ENCODE measurements at places on chromosomes 13 and 19.
A peak's percentile ranks its signal among the peaks of the same experiment; 100 is the strongest.

DNA sequence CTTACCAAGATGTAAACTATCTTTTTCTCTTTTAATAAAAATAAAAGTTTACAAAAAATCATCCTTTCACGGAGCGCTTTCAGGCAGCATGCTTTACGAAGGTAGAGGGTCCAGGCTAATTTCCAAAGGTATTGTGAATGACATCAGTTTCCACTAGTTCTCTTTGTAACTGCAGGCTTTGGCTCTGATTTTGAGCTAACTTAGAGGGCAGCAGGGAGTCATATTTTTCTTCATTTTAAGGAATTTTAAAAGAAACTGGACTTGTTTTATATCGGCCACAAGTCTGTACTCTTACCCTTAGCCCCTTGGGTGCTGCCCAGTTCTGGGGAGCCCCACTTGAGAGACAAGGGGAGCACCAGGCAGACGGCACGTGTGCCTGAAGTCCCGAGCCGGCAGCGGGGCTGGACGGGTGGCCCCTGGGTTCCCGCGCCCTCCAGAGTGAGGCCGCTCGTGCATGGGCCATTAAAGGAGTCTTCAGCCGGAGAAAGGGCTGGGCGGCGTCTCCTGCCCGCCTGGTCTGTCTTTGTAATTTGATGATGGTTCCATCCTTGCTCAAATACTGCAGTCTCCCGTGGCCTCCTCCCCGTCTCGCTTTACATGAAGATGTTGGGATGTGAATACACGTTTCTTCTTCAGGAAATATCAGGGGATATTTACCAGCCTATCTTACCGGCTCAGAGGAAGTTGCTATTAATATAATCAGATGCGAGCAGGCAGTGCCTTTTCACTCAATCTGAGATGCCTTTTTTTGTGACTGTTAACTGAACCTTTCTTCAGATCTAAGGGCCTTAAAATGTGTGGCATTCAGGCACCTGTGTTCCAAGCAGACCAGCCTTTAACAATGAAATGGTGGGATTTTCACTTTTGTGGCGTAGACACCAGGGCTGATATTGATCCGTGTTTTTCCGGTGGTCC lies 67.4 kb downstream of the GGACT start:
- DNase-seq: no peak

DNA sequence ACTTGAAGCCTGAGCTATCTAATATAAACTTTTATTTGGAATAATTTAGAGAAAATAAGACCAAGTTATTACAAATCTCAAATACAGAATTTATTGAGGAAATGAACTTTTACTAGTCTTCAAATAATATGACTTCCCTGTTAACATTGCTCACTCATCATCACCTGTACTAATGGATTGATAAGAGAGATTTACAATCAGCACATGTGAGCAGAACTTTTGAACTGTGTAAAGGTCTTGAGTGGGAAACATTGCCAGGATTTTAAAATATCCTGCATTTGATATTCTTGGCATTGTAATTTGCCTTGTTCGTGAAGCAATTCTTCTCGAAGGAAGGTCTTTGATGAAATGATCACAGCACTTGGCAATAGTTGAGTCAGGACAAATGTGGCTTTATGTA lies 111.9 kb downstream of the FGF9 start:
- DNase-seq: no peak

DNA sequence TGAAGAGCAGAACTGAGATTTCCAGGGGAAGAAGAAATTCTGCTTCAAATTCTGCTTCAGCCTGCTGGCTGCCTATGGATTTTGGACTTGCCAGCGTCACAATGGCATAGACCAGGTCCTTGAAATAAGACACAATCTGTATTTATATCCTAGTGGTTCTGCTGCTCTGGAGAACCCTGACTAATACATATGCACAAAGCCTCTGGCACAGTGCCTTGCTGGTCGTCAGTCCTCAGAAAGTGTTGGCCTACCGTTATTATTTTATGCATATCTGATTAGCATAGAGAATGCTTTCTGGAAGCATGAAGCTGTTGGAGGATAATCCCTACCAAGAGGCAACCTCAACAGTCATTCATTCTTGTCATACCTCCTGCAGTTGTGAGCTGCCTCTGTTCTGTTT lies 213.7 kb downstream of the B3GLCT start:
- DNase-seq: no peak

GRCh38 chr13:104586051-104586746 lies 1520.0 kb upstream of the SLC10A2 start:
- DNase-seq: no peak

GRCh38 chr19:11551603-11552235 lies 7.3 kb downstream of the ELOF1 start:
- DNase-seq: no peak

DNA sequence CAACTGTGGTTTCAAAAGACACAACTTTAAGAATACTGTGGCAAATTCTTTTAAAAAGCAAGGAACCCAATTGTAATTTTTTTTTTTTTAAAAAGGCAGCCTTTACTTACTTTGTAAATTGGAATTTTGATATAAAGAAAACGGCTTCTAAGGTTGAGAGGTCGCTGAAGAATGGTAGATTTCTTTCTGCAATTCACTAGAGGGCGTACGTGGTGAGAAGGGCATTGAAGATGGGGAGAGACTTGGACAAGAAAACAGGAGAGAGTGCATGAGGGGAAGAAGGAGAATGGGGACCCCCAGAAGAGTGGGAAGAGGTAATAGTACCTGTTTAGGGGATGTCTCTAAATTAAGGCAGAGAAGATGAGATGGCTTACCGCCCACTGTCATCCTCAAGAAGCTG lies 33.5 kb upstream of the PABPC3 start:
- no peak for DNase-seq

GRCh38 chr19:44777715-44778347 lies at the start of gene CBLC:
Gene CBLC (plus strand): TSS chr19:44777890. CDS start chr19:44777932, 42 bp downstream.
- DNase-seq: peak; percentile 23

- DNase-seq: peak; percentile 77
Measured at GRCh38 chr19:33521480-33522370, at the start of gene PEPD. Gene PEPD (minus strand): TSS chr19:33521791. CDS start chr19:33521760, 31 bp downstream.

GRCh38 chr19:45681391-45682015 lies 10.2 kb downstream of the SNRPD2 start:
- DNase-seq: peak; percentile 58

GRCh38 chr13:95019886-95020285 lies 281.4 kb downstream of the ABCC4 start:
- no peak for DNase-seq

DNA sequence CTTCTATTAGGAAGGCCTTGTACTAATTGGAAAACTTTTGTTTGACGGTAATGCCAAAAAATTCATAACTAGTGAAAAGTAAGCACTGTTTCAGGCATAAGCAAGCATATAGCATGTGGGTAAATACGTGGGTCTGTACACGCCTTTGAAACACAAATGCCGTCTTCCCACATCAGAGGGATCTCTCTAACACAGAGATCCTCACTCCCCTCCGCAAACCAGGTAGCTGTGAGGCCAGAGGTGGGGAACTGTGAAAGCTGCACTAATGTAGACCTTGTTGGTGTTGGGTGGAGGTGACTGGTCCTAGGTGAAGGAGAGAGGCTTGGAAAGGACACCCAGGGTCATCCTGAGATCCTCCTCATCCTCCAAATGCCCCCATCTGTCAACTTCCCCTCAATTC lies 16.0 kb upstream of the POU2F2 start:
- DNase-seq: no peak

GRCh38 chr19:13881692-13882418 lies 4.9 kb downstream of the NANOS3 start:
- no peak for DNase-seq

GRCh38 chr19:41265395-41266153 lies 1.4 kb downstream of the HNRNPUL1 start:
- no peak for DNase-seq

- no peak for DNase-seq
Measured at GRCh38 chr19:30564551-30565011, 192.4 kb downstream of the ZNF536 start.

GRCh38 chr19:18781885-18782527 lies 9.1 kb downstream of the COMP start:
- DNase-seq: no peak

DNA sequence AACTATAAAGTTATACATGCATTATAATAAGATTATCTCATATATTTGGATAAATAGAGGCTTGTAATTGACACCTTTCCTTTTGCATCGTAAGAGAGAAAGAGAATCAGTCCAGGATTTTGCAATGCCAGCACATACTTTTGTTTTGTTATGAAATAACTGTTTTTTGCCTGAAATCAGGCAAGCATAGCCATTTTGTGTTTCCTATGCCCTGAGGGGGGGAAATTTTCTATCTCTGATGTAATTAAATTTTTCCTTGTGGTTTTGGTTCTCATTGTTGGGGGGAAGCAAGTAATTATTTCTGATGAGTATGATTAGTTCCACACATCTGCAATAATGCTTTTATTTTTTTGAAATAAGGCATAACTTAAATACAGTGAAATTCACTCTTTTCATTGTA lies 229.4 kb downstream of the NDFIP2 start:
- no peak for DNase-seq

GRCh38 chr13:102724923-102725322 lies 30.1 kb upstream of the METTL21C start:
- peak; percentile 27 for DNase-seq

GRCh38 chr13:73984201-73984600 lies 150.0 kb downstream of the KLF12 start:
- no peak for DNase-seq

DNA sequence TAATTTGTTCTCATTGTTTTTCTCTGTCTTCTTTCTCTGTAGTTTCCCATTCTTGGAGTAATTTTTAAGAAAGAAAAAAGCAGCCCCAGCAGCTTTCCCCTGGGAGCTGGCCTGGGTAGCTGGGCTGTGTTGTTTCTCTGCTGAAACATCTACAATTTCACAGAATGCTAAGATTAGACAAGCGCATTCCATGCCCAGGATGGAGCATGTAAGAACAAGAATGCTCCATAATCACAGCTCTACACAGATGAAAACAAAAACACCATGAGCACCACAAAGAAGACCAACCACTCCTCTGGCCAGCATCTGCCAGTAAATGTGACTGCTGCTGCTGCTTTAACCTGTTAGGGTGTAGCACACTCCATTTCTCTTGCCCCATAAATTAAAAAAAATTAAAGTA lies 239.2 kb upstream of the SLITRK1 start:
- no peak for DNase-seq

GRCh38 chr13:91351980-91352379 lies 4.5 kb downstream of the MIR17HG start:
- no peak for DNase-seq

DNA sequence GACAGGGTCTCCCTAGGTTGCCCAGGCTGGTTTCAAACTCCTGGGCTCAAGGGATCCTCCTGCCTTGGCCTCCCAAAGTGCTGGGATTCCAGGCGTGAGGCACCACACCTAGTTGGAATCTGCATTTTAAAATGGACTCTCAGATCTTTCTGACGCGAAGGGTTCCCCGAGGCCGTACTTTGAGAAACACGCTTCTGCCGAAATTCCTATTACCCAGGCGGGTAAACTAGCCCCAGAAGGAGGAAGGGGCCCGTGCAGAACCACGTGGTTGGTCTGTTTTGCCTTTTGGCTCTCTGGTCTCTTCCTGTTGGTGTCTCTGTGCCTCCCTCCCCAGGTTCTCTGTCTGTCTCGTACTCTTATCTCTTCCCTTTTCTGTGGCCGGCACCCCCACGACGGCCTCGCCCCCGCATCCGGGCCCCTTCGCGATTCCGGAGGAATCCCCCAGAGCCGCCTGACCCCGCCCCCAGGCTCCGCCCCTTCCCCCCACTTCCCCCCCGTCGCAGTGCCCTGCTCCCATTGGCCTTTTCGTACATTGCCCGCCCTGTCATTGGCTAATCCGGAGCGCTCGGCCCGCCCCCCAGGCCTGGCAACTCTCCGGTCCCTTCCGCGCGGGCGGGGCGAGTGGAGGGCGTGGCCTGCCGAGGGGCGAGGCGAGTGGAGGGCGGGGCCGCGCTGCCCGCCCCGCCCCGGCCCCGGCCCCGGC lies at the start of gene TNFAIP8L1:
Gene TNFAIP8L1 (plus strand): TSS at position 689 of the 703 bp plus-strand sequence. CDS start 12,354 bp downstream, outside the sequence.
- peak; percentile 96 for DNase-seq

DNA sequence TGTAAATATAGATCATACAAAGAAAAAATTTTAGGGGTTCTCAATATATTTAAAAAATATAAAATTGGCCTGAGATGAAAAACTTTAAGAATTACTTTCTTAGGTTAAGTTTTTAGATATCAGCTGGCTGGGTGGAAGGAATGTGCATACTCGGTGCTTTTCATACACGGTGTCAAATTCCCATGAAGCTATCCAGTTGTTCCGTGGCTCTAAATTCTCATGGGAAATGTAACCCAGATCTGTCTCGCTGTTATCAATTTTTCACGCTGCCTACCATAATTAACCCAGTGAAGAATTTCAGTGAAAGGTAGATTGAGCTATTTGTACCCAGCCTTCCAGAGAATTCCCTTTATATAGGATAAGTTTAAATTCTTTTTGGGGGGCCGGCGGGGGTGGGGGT lies 11.6 kb upstream of the ZNF835 start:
- DNase-seq: no peak

DNA sequence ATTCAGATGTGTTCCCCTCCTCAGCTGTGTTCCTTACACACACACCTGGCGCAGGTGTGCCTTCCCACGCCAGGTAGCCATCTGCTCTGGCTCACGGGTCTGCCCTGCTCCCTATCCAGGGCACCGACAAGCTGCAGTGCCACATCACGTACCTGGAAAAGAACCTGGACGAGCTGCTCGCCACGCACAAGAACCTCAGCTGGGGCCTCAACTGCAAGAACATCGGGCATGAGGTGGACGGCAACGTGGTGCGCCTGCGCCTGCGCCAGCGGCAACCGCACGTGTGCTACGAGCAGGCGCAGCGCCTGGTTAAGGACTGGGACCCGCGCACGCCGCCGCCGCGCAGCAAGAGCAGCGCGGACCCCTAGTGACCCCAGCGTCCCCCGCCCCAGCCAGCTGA lies 26.5 kb upstream of the CASP14 start:
- no peak for DNase-seq

DNA sequence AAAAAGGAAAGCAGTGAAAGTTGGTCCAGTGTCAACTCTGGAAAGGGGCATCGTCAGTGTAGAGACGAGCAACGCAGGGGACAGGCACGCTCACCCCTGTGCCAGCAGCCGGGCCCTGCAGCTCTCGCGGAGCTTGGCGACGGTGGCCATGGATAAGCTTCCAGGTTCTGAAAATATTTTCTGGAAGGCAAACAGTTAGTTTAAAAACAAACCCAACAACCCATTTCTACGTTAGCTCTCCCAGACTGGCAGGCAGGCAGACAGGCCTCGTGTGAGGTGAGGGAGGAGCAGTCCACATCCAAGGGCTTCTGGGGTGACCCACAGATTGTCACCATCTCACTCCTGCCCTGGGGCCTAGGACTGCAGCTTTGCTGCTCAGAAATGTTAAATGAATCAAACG lies 27.4 kb downstream of the LAMP1 start:
- DNase-seq: no peak

Data from NCI-H1092 (cell line).